Activated CD4-positive, alpha-beta T cell treated with anti-CD3 and anti-CD28 coated beads for 36 hours (primary cell): ENCODE measurements at places on chromosomes 2 and 18. TPM values are rescaled to one million over a fixed set of nuclear protein-coding genes. Genes with fewer than 3 reads are reported as not detected.

KIAA2012 gene
- not detected for total RNA-seq

SESTD1 gene
- total RNA-seq, result 9.4 TPM

GPD2 gene
- total RNA-seq, result 31.6 TPM

RSAD2 gene
- total RNA-seq, result 10.2 TPM

RGPD8 gene
- 7.8 TPM for total RNA-seq

KANSL3 gene
- total RNA-seq, result 33.9 TPM

MLPH gene
- total RNA-seq, result 0.82 TPM

ANKRD30BL gene
- not detected for total RNA-seq

SPIRE1 gene
- total RNA-seq, result 3.0 TPM

CCDC93 gene
- total RNA-seq, result 39.5 TPM

REEP1 gene
- total RNA-seq, result 0.19 TPM

CXCR1 gene
- total RNA-seq, result not detected

KIF1A gene
- total RNA-seq, result 4.6 TPM

COL5A2 gene
- 0.50 TPM for total RNA-seq

IL36RN gene
- total RNA-seq, result not detected

SRD5A2 gene
- total RNA-seq, result not detected

NT5DC4 gene
- total RNA-seq, result not detected

HOXD11 gene
- total RNA-seq, result not detected

CAPG gene
- 45.6 TPM for total RNA-seq

TMEM37 gene
- total RNA-seq, result not detected

IL37 gene
- total RNA-seq, result not detected

TCF23 gene
- not detected for total RNA-seq

LBX2 gene
- not detected for total RNA-seq

SIX3 gene
- not detected for total RNA-seq
